ENCODE measurements at places on chromosomes 5 and 9.

- no peak for DNase-seq
These were observed 297.7 kb upstream of the EFNA5 start for GRCh38 chr5:107968406-107968843.

DNA sequence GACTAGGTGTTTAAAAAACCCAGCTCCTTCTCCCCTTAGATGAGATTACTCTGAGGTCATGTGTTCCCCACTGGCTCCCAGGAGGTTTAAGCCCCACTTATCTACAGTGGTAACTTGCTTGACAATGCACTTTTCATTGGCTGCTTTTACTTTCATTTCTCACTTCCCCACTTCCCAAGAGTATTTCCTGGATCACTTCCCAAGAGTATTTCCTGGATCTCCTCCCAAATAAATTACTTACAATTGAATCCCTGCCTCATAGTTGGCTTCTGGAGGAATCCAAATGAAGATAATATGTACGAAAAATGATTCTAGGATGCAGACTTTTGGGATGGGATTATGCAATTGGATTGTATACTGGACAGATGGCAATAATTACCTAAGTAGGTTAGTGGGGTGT lies 47.1 kb upstream of the CHSY3 start:
- no peak for DNase-seq

- no peak for DNase-seq
These were observed 2.0 kb downstream of the PITX1 start for GRCh38 chr5:135031813-135032694.

- DNase-seq: no peak
These were observed 8.4 kb upstream of the RGS7BP start for GRCh38 chr5:64497386-64497785.

- no peak for DNase-seq
These were observed 67.2 kb downstream of the PRLR start for GRCh38 chr5:35162848-35163709.

DNA sequence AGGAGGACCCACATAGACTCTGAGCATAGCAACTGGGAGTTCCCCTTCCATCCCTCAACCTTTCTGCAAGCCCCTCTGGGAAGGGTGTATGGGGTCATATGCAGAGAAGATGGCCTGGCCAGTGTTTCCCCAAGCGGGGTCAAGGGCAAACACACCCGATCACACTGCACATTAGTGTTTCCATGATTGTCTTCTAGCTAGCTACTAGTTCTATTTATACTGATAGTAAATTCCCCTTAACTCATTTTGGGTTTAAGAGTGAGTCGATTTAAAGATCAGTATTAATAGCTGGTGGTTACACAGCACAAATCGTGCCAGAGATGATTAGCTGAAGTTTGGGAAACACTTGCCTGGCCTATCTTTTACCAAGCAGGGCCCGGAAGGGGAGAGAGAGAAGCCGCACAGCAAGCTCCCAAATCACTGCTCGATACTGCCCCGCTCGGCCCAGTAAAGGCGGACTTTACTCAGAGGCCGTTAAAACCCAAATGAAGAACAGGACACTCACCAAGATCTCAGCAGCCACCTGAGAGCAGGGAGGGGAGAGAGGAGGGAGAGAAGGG lies 29.4 kb upstream of the TNIP1 start:
- no peak for DNase-seq

GRCh38 chr9:37082214-37082765 lies 38.1 kb upstream of the ZCCHC7 start:
- DNase-seq: no peak

DNA sequence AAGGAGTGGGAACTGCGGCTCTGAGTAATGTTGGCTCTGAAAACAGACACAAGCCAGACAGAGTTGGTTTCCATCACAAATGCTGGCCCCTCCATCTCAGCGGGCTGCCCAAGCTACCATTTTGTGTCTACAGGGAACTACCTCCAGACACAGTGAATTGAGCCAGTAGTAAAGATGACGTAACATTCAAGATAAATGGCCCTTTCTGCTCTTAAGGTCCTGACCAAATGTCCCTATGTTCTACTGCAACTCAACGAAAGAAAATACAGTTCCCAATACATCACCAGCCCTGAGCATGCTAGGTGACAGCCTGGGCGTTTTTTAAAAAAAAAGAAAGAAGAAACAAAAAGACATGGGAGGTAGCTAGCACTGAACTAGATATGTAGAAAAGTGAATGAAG lies 227.8 kb upstream of the RASEF start:
- no peak for DNase-seq

DNA sequence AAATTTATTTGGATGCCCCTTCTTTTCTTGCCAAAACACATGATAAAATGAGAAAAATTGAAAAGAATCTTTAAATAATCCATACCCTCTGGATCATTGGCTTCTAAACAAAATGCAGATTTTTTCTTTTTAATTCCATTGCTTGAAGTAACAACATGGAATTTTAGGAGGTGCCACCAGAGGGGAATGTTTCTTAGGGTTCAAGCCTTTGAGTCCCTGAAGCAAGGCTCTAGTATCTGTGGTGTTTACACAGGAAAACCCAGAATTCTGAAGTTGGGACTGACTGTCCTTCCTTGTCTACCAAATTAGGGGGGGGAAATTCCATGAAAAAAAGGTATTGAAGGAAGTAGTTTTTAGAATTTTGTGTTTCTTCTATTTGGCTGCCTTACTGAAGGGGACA lies 69.4 kb downstream of the LMNB1 start:
- DNase-seq: no peak

DNA sequence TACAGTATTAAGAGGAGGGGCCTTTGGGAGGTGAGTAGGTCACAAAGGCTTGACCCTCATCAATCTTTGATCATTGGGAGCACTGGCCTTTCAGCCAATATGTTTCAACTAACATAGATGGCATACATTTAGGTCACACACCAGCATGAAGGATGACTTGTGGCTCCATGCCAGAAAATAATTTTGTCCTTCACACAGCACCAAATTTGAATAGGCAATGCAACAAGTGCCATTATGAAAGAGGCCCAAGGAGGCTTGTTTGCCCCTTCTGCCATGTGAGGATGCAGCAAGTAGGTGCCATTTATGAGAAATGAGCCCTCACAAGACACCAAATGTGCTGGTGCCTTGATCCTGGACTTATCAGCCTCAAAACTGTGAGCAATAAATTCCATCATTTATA lies 81.1 kb downstream of the JAKMIP2 start:
- no peak for DNase-seq

DNA sequence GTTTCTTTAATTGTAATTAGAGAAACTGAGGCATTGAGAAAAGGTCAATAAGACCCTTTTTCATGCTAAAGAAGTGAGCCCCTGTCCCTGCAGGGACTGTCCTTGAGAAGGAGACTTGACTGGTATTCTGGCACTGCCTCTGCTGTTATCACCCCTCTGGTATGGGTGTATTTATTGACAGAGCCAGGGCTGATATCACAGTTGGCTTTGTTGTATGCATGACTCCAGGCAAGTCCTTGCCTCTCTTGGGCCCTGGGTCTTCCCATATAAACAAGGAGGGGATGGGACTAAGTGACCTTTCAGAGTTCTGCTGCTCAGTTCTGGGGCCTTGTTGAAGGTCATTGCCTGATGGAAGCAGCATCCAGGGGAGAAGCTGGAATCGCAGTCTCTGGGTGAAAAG lies 71.8 kb upstream of the PPARGC1B start:
- no peak for DNase-seq

DNA sequence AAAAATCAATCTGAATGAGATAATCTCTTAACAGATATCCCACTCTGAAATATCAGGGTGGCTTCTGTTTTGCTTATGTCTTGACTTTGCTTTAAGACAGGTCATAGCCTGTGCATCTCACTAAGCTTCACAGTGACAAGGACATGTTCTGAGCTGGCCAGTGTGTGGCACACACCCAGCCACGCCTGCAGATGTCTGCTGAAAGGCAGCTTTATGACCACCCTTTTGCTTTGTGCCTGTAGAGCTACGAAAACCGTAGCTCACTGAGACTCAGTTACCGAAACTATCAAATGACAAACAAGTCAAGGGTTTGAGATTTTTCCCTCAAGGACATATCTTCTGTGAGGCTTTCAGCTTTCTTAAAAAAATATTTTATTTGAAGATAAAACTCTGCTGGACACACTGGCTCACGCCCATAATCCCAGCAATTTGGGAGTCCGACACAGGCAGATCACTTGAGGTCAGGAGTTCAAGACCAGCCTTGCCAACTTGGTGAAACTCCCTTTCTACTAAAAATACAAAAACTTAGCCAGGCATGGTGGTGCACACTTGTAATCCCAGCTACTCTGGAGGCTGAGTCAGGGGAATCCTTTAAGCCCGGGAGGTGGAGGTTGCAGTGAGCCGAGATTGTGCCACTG lies 233.2 kb downstream of the SPATA31A1 start:
- DNase-seq: no peak

DNA sequence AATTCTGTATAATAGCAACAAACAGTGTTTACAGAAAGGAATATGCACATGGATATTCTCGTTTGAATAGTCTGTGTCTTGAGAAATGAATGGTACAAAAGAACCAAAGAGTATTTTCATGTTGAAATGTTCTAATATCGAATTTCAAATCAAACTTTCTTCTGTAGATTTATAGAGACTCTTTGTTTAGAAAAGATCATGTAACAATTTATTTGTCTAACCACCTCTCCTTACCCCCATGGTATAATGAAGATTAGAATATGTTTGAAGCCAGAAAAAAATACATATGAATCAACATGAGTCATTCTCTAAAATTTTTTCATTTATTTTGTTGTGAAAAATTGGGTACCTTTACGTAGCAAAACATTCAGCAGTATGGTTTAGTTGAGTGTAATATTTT lies 285.6 kb downstream of the PRR16 start:
- DNase-seq: no peak

- DNase-seq: no peak
These were observed 14.2 kb upstream of the FRRS1L start for GRCh38 chr9:109181284-109181683.

DNA sequence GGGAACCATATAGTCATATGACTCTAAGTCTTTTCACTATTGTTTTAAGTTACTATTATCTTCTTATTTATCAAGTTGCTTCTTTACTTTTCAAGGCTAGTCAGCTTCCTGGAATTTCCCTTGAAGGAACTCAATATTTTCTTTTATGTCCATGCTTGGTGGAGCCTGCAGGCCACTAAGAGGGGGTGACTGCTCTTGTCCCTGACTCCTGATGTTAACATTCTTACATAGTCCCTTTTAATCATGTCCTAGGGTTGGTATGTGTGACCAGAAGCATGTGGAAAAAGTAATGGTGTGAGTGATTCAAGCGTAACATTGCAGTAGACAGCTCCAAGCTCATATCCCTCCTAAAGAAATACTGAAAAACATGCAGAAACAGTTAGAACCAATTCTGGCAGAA lies 1536.2 kb upstream of the CDH9 start:
- no peak for DNase-seq

DNA sequence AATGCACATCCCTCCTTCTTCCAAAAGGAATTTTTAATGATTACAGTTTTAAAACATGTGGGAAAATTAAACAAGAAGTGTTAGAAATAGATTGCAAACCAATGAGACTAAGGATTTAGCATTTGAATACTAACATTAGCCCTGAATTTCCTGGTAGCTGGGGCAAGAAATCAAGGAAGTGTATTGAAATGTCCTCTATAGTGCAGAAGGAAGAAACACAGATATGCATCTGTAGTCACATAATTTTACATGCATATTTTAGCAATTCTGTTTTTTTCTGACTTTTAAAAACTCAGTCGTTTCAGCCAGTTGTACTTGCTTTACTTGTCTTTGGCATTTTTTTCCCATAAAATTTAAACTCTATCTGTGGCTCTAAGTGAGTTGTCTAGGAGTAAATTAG lies 45.8 kb downstream of the FRMPD1 start:
- DNase-seq: no peak

DNA sequence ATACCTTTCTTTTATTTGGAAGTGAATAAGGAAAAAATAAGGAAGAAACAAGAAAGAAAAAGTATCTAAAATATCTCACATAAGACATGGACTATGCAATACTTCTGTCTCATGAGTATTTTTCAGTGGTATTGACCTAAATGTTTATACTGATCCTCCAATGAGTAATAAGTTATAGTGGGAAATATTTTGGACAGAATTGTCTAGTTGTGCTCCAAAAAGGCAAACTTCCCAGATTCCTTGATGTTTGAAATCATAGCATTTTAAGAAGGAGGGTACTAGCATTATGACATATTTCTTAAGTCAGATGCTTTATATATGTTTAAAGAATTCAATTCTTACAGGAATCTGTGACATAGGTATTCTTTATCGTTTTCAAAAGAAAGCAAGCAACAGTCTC lies 34.5 kb upstream of the BASP1 start:
- no peak for DNase-seq

DNA sequence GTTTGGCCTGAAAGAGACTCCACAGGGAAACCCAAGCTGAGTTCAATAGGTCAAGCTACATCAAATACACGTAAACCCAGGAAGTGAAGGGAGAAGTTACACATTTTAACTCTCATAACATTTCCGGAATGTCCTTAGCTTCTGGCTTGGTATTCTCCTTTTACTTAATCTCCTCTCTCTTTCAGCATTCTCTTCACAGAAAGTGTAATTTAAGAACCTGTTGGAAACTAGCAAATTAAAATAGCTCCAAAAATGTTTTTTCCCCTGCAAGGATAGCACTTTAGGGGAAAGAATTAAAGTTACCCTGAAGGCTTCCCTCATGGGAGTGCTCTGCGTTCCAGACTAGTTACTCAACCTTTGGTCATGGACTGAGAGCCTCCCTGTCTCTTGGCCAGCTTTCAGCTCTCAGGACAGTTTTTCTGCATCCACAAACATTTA lies 292.7 kb upstream of the TARS1 start:
- no peak for DNase-seq

DNA sequence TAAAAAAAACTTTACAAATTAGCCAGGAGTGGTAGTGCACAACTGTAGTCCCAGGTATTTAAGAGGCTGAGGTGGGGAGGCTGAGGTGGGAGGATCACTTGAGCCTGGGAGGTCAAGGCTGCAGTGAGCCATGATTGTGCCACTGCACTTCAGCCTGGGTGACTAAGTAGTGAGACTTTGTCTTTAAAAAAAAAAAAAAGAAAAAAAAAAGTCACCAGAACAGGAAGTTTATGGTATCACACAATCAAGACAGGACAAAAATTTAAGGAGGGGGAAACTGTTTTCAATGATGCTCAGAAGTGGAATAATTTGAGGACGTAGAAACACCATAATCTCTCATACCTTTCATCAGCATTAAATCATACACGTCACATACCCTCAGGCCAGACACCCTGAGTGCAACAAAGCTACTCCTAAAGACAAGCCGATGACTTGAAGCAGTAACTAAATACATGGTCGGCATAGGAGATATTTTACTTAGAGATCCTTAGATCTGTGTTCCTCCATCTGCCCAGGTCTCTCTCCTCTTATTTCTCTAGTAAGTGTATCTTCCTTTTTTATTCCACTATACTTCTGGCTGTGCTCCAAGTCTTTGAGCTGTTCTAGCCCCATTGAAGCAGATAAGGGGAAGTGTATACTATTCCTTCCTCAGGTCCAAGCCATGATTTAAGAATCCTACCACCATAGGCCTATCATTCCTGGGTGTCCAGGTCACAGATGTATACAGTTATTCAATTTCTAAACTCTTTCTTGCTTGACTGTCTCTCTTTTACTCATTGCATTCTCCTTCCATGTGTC lies 91.3 kb upstream of the APC start:
- DNase-seq: no peak

- DNase-seq: no peak
These were observed 40.4 kb downstream of the LIX1 start for GRCh38 chr5:97102010-97102470.

- DNase-seq: no peak
These were observed 49.3 kb downstream of the CCL28 start for GRCh38 chr5:43362725-43363435.
